ENCODE measurements at places on chromosomes 5 and 9. TPM values are rescaled to one million over a fixed set of nuclear protein-coding genes. Genes with fewer than 3 reads are reported as not detected.

DNA sequence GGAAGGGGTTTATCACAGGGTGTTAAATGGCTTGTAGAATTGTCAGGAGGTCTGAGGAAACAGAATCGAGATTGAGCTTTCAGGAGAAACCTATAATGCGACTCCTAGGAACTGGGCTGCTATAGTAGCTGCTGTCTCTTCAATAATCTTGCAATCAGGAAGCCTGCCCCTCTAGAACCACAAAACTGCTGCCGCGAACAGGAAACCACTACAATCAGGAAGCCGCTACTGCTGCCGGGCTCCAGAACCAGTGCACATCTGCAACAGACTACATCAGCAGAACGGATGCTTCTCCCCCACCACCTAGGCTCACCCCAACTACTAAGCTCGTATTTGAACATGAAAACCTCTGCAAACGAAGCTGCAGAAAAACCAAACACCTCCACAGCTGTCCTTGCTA, 31.6 kb downstream of the TNFSF8 start:
- DNase-seq: peak; percentile 91

Gene PGM5
- total RNA-seq: not detected

- no peak for DNase-seq
Observed at GRCh38 chr9:108395421-108395820, 460.4 kb downstream of the ACTL7B start.

DNA sequence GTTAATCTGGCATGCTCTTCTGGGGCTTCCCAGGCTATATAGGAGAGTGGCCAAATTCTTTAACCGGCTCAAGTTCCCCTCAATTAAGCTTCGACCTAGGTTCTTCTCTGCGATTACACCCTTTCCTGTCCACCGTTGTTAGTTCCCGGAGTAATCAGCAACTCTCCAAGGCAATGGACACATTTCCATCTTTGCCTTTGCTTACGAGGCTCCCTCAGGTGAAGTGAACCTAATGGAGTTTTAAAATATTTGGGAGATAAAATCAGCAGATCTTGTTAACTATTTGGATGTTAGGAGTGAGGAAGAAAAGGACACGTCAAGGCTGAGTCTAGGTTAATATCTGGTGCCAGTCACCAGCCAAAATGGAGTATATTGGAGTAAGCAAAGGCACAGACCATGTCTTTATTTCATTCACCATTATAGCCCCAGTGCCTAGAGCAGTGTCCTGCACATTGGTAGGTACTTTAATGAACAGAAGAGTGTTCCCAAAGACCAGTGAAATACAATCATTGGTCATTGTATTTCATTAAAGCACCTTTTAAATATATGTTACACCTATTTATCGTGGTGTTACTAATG, 515 bp downstream of the UTP15 start:
- no peak for DNase-seq

DNA sequence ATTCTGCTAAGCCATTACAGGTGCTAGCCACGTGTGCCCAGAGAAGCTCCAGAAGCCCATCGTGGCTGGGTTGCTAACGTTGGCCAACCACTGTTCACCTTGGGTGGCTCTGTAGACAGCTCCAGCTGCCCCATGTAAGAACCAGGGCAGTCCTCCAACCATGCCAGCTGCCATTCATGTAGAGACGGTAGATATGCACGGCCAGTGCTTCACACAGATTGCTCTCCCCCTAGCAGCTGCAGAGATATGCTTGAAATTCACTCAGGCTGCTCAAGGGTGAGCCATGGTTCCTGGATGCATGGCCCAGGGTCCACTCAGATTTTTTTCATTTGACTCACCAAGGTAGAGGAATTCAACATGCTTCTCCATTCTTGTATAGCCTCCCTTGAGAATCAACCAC, 31.0 kb downstream of the GADD45G start:
- DNase-seq: no peak

Gene HMMR
- total RNA-seq: 0.70 TPM

Gene CDC20B
- total RNA-seq: not detected

GRCh38 chr9:89916001-89916597, 311.3 kb downstream of the GADD45G start:
- DNase-seq: no peak

GRCh38 chr5:172575816-172576545, 65.1 kb upstream of the NEURL1B start:
- no peak for DNase-seq

Gene SOHLH1
- not detected for total RNA-seq

DNA sequence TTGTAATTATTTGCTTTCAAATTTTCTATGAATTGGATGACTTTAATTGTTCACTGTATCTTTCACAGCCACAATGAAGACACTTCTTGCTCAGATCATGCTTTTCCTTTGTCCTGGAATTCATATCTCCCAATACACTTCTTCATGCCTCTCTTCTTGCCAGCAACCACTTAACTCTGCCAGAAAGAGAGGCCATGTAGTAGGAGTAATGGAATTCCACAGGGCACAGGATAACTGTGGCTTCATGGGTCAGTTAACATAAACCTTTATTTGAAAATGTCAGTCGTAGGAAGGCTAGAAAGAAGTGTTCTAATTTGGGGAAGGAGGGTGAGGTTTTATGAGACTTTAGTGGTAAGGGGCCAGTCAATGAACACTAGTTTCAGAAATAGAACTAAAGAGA, 190.3 kb downstream of the TMEM167A start:
- DNase-seq: no peak

DNA sequence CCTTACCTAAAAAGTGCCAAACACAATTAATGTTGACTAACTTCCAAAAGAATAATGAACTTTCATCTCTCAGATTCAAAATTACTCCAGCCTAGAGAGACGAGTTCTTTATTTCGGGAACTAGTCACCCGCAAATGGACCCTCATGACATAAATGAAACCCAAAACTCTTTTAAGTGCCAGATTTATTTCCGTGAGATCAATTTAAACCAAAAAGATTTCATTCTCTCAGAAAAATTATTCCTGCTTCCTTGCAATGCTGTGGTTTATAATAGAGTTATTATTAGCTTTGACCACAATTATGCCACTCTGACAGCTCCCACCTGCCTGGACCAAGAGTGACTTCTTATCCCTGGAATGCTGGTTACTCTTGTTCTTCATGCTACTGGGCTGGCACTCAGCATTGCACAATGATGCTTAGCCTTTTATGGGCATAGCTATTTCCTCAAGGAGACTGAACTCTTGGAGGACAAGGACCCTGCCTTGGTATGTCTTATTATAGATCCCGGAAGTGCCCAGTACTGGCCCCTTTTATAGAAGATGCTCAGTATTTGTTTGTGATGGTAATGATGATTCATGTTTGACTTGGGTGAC, 183.5 kb downstream of the SNX18 start:
- DNase-seq: no peak

GRCh38 chr9:71895117-71895516, 15.9 kb downstream of the ABHD17B start:
- DNase-seq: no peak

Gene CCNI2
- 0.23 TPM for total RNA-seq

Gene SLC34A3
- total RNA-seq: not detected

Gene ANGPTL2
- not detected for total RNA-seq

Gene OLFM1
- total RNA-seq: 0.18 TPM

Gene HABP4
- 3.6 TPM for total RNA-seq

GRCh38 chr9:4321554-4321953, 21.7 kb upstream of the GLIS3 start:
- no peak for DNase-seq

Gene GCNT4
- total RNA-seq: 0.25 TPM

DNA sequence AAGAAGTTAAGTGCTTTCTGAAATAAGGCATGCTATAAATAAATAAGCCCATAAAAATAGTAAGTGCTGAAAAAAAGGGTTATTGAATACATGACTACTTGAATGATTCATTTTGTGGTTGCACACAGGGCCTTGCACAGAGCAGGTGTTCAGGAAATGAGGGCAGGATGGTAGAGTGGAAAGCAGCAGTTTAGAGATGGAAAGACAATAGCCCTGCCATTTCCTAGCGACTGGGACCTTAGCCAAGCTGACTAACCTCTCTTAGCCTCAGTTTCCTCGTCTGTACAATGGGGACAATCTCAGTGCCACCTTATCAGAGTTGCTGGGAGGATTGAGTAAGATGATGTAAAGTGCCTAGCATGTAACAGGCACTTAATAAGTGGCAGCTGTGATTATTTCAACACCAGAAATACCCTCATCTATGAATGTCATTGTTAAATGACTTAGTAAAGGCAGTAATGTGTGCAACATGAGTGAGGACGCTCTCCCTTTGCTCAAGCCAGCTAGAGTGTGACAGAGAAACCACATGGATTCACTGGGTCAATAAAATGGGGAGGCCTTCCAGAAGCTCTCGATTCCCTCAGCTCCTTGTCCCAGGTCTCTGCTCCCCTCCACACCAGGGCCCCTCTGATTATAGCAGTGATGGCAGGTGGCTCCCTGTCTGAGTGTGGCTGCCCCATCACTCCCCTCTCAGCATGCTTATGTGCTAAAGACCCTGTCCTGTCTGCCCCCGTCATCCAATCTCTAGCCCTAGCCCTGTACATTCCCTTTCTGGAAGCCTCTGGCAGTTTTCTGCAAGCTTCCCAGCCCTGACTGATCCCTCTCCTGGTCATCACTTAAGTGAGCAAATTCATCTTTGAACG, 16.0 kb upstream of the PHF19 start:
- peak; percentile 82 for DNase-seq

Gene CARD9
- total RNA-seq: 1.6 TPM

Data from natural killer cell (primary cell).